ENCODE measurements at places on chromosomes 12 and 14. TPM values are rescaled to one million over a fixed set of nuclear protein-coding genes. Genes with fewer than 3 reads are reported as not detected.

TAS2R9 gene
- not detected for polyA plus RNA-seq

NANOG gene
- polyA plus RNA-seq, result not detected

TMBIM4 gene
- polyA plus RNA-seq, result 284 TPM

PLEKHD1 gene
- polyA plus RNA-seq, result not detected

- H3K27ac ChIP-seq, result no peak overlapping the region
- DNase-seq, result no peak
- no peak overlapping the region for H3K4me3 ChIP-seq
- no peaks in the 10 kb centered on the region for H3K4me1 ChIP-seq
These were observed 4.2 kb upstream of the PLEKHA5 start for GRCh38 chr12:19125325-19125724.

GRCh38 chr12:95014554-95014953 lies 11.1 kb upstream of the NDUFA12 start:
- H3K27me3 ChIP-seq, result no peaks in the 10 kb centered on the region
- H3K36me3 ChIP-seq, result no peaks in the 10 kb centered on the region
- H3K4me3 ChIP-seq, result no peak overlapping the region
- H3K27ac ChIP-seq, result no peak overlapping the region
- DNase-seq, result no peak

GRCh38 chr12:55695349-55695748 lies 12.4 kb downstream of the ITGA7 start:
- H3K27ac ChIP-seq, result no peak overlapping the region
- H3K36me3 ChIP-seq, result no peaks in the 10 kb centered on the region
- H3K27me3 ChIP-seq, result no peaks in the 10 kb centered on the region
- H3K4me1 ChIP-seq, result no peaks in the 10 kb centered on the region
- no peak overlapping the region for H3K4me3 ChIP-seq
